ENCODE measurements at places on chromosomes 5 and 9. TPM values are rescaled to one million over a fixed set of nuclear protein-coding genes. Genes with fewer than 3 reads are reported as not detected.

PCDHGA1 gene
- total RNA-seq: 4.8 TPM

GLRX gene
- total RNA-seq: 9.8 TPM

TSLP gene
- not detected for total RNA-seq

DNA sequence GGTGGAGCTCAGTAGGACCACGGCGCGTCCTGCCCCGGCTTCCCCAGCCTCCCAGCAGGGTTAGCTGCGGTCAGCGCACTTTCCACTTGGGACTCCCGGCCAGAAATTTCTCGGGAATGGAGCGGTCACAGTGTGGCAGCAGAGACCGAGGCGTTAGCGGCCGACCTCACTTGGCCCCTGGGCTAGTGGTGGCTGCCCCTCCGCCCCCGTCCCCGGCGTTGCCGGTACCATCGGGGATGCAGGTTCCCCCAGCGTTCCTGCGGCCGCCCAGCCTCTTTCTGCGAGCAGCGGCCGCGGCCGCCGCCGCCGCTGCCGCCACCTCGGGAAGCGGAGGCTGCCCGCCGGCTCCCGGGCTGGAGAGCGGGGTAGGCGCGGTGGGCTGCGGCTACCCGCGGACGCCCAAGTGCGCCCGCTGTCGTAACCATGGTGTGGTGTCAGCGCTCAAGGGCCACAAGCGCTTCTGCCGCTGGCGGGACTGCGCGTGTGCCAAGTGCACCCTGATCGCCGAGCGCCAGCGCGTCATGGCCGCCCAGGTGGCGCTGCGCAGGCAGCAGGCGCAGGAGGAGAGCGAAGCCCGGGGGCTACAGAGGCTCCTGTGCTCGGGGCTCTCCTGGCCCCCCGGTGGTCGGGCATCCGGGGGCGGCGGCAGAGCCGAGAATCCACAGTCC is 460 bp downstream of the DMRTA1 start:
- DNase-seq: peak; percentile 35

DNA sequence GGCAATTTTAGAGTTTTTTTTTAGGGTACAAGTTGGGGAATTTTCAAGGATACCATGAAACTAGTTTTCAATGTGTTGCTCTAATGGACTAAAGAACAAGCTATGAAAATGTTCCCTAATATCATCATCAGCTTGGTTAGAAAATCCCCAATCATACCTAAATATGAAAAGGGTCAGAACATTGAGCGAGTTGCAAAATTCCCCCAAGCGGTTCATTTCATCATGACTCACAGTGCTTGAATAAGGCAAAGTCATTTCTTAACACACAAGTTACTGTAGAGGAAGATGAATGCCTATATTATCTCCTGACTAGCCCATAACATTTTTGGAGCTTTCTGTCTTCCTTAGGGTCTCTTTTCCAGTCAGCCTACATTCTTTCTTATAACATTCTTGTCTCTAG is 62.7 kb downstream of the ST8SIA4 start:
- DNase-seq: no peak

Measured in occipital lobe (tissue), 3 donors.